Stimulated activated CD4-positive, alpha-beta T cell treated with anti-CD3 and anti-CD28 coated beads, Interleukin-1b, Interleukin-23, amount 100 ng/mL, for 1 hour (primary cell): ENCODE measurements at places on chromosomes 12 and 14.
A peak's percentile ranks its signal among the peaks of the same experiment; 100 is the strongest.

GRCh38 chr12:30756074-30756473, 1.3 kb upstream of the CAPRIN2 start:
- no peak for DNase-seq

- no peak for DNase-seq
Observed at GRCh38 chr12:70176290-70176689, 66.9 kb upstream of the CNOT2 start.

- no peak for DNase-seq
Observed at GRCh38 chr14:31200702-31200990, 6.9 kb downstream of the HECTD1 start.

DNA sequence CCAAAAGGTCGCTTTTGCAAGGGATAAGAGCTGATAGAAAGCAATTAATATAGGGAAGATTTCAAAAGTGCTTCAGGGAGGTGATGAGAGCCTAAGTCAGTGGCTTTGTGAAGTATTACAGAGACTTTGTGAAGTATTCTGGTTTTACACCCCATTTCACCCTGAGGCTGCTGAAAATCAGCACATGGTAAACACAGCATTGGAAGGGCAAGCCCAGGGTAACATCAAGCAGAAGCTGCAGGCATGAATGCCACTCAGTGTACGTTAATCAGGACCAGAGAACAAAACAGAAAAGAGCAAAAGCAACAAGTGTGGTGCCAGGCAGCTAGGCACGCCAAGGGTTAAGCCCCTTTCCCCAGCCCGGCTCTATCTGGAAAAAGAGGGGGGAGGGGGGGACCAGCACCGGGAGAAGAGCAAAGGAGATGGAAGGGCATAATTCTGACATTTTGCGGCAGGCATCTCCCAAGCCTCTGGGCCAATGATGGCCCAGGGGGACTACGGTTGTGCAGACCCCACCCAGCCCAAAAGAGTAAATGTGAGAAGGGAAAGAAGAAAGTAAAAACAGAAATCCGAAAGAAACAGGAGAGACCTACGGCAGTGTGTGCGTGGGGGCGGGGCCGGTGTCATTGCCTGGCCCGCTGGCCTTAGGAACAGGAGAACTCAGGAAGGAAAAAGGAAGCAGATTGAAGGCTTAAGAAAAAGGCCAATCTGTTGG, 58.9 kb downstream of the DHRS2 start:
- no peak for DNase-seq

GRCh38 chr12:116217045-116217735, 60.3 kb downstream of the MED13L start:
- no peak for DNase-seq

DNA sequence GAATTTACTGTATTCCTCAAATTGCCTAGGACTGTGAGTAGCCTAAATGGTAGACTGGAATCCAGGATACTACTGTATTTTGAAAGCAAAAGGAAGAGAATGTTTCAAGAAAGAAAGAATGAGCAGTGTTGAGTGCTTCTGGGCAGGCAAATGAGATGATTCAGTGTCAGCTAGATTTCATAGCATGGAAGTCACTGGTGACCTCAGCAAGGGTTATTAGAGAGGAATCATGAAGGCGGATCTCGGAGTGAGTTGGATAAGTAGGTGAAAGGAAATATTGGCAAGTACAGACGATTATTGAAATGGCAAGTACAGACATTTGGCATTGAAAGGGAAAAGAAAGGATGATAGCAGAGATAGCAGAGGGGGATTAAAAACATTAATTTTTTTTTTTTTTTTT, 27.1 kb downstream of the VRK1 start:
- no peak for DNase-seq

DNA sequence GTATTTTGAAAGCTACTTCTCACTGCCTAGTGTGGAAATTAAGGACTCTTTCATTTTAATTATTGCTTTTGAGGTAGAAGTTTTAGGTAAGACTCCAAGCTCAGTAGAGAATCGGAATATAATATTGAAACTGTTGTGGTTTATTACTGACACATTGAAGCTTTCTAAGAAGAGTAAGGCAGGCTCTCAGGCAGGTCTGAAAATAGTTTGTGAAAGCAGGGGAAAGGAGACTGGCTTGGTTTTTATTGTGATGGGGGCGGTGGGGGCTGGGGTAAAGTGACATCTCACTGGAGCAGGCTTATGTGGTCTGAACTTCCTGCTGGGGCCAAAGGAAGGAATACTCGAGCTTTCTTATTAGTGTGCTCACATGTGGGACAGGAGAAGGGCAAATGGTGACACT, 79.5 kb downstream of the OTOGL start:
- DNase-seq, result no peak

GRCh38 chr12:6351622-6352021, 9.7 kb upstream of the TNFRSF1A start:
- no peak for DNase-seq

GRCh38 chr12:75099210-75099609, 110.4 kb downstream of the KCNC2 start:
- DNase-seq, result no peak

DNA sequence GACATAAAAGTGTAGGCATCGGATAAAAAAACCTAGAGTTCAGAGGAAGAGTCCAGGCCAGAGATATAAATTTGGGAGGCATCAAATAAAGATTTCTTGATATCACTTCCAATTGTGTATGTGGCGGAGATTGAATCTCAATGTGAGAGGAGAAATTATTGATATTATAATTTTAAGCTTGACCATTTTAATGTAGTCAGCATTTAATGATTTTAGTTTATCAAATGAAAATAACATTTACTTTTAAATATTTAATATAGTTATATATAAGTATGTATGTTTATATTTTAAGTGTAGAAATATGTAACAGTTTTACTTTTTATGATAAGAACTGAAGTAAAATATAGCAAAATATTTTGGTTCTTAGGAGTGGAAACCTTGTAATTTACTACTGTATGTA, 48.7 kb downstream of the WASHC4 start:
- no peak for DNase-seq

DNA sequence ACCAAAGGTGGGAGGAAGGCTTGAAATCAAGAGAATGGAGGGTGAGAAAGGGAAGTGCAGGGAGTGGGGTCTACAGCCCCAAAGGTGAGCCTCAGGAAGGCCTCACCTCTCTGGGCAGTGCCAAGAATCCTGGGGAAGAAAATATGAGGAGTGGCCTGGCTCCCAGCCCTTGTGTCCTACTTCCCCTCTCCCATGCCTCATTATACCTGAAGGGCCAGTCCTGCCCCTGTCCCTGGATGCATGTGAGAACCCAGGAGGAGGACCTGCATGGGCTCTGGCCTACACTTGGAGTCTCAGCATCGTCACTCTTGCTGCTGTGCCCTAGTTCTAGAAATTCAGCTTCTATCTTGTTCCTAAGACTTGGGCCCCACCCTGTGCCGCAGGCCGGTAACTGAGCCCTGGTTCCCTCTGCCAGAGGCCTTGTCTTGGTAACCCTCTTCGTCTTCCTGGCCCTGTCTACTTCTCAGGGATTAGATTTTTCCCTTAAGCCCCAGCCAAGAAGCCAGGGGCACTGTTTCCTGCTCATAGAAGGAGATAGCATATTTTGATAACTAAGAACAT, 10.9 kb upstream of the MYH7 start:
- no peak for DNase-seq

DNA sequence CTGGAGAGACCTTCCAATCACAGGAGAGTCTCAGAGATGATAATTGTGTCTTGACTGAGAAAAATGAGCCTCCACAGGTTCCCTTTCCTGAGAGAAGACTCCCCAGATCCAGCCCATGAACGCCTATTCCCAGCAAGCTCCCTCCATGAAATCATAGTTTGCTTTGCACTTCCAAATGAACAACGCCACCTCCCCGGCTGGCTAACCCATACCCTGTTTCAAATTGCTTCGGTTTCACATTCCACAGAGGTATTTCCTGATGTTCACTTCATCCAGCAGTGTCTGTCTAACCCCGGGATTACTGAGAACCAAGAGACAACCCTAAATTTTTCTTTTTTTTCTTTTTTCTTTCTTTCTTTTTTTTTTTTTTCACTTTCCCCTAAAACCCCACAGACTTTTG, 124.1 kb upstream of the RFLNA start:
- DNase-seq, result no peak

- no peak for DNase-seq
Observed at GRCh38 chr12:90921536-90921935, 33.4 kb downstream of the CCER1 start.

GRCh38 chr12:130504110-130504839, 166.6 kb downstream of the PIWIL1 start:
- DNase-seq, result no peak

DNA sequence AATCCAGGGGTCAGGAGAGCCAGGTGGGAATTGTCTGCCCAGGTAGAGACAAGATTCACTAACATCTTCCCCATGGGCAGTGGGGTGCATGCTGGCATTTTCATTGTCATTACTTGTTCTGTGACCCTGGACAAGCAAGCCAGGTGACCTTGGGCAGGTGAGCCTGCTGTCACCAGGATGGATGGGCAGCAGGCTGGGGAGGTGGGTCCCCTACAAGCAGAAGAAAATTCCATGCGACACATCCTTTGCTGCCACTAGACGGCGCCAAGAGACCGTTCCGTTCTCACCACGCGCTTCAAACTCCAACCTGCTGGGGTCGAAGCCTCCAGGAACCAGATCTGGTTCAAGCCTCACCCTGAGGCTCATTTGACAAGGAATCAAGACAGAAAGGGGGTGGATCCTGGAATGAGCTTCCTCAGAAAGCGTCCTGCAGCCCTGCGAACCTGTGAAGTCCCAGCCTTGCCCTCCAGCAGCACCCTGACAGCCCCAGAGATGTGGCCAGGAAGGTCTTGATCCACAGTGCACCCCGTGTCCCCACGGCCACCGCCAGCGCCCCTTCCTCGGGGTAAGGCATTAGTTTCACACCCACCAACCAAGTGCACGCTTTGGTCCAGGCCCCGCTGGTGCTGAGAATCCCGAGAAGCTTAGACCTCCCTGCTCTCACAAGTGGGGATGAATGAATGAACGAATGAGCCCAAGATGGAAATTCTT, 3.2 kb upstream of the DYNC1H1 start:
- peak; percentile 37 for DNase-seq

GRCh38 chr14:101200650-101201516, 297.4 kb upstream of the RTL1 start:
- DNase-seq, result no peak

DNA sequence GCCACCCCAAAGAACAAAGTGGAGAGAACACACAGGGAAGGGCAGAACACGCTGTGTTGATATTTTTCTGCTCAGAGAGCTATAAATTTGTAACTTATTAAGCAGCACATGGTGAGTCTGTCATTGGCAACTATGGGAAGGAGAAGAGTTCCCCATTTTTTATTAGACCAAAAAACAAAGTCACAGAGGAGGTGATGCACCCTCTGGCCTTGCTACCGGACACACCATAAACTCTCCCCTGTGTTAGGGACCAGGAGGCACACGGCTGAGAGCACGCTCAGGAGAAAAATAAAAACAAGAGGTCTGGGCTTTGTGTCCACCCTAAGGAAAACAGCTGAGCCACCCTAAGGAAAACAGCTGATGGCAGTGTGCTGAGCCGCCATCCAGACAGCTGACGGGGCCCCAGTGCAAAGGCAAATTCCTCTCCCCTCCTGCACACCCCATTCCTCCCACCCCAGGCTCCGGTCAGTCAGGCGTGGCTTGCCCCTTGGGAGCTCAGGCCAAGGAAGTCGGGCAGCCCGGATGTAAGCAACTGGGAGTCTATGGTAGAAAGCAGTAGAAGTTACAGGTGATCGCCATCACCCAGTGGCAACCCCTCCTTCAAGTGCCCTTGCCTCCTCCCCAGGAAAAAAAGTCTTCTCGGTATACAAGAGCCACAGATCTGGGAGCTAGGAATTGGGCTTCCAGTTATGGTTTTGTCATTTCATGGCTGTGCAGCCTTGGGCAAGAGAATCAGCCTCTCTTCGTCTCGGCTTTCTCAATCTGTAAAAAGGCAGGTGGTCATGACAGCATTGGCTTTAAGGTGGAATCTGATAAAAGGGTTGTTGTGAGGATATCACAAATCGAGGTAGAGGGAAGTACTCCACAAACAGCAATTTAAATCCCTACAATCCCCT, 2.4 kb downstream of the PXN start:
- no peak for DNase-seq

GRCh38 chr12:30794591-30795409, 40.0 kb upstream of the CAPRIN2 start:
- no peak for DNase-seq

GRCh38 chr12:57235017-57235727, 5.7 kb downstream of the SHMT2 start:
- no peak for DNase-seq

DNA sequence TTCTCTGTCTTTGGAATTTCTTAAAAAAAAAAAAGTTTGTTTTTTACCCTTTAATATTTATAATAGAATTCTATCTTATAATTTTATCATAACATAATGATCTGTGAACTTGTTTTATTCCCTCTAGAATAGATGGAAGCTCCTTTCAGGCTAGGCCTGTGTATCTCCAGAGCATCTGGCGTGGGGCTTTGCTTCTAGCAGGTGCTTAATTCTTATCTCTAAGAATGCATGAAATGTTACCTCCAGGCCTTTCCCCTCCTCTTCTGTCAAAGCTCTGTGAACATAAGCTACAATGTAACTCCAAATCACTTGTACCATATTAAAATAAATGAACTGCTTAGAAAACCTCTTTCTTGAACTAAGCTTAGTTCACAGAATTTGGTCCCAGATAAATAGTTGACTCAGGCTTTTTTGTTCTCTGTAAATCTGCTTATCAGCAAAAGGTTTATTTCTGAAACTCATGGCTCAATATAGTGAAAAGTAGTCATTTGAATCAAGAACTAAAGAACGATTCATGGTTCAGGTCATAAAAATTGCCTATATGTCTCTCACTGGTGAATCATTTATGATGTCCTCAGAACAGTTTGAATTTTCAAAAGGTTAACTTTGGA, 407.1 kb downstream of the TRHDE start:
- DNase-seq, result no peak

GRCh38 chr12:95004610-95005009, 1.1 kb upstream of the NDUFA12 start:
- DNase-seq, result no peak

GRCh38 chr12:70049596-70050360, 193.5 kb upstream of the CNOT2 start:
- no peak for DNase-seq

DNA sequence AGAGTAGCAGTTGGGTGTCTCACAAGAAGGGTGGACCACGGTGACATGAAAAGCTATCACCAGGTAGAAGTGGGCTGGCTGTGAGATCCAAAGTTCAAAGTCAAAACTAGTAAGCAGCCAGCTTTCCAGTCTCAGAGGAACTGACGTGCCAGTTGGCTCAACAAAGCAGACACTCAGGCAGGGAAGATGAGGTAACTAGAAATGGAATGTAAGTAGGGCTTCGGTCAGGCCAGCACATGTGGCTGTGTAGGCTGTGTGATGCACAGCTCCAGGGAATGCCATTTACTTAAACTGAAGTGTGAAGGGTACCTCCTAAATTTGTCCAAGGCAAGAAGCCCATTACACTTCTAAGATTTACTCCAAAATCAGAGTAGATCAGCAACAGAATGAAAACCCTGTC, 43.6 kb downstream of the PTPRR start:
- DNase-seq, result no peak

DNA sequence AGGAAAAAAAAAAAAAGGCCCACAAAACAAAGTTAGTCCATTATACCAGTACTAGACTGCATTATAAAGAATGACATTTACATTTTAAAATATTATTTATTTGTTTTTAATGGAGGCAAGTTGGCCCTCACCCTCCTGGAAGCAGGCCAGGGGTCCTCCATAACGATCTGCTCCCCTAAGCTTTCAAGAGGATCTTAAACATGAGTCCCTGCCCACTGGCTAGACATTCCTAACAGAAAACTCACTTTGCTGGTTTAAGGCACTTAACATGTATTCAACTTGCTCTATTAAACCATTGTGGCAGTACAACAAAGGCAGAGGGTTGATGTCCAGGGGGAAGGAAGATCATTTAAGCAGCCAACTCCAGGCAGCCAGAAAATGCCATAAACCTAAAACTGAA, 111.4 kb downstream of the STXBP6 start:
- DNase-seq, result no peak
